ENCODE measurements at places on chromosomes 1 and 21.

DNA sequence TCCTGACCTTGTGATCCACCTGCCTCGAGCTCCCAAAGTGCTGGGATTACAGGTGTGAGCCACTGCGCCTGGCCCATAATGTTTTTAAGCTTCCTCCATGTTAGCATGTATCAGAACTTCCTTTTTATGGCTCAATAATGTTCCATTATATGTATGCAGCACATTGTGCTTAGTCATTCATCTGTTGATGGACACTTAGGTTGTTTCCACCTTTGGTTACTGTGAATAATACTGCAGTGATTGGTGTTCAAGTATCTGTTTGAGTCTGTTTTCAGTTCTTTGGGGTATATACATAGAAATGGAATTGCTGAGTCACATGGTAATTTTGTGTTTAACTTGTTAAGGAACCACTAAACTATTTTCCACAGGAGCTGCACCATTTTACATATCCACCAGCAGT lies 17.7 kb downstream of the CMPK1 start:
- DNase-seq: no peak

- no peak for DNase-seq
These were observed 27.3 kb upstream of the CD84 start for GRCh38 chr1:160606611-160607010.

- DNase-seq: no peak
These were observed 106.8 kb downstream of the CRYAA start for GRCh38 chr21:43275421-43276211.

GRCh38 chr1:12722626-12723025 lies 6.7 kb downstream of the AADACL3 start:
- DNase-seq: no peak

DNA sequence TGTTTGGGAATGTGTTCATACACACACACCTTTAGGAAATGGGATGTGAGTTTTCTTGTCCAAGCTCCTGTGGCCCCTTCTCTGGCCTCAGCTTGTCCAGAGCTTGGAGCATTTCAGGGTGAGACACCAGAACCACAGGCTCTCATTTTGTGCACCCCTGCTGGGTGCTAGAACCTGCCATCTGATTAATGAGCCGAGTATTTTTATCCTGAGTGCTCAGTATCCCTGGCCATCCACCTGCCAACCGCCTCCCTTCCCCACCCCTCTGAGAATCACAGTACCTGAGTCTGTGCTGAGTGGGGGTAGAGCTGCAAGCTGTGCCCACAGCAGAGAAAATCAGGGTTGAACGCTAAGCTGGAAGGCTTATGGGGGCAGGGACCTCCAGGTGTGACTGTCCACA lies 1.4 kb downstream of the CASQ1 start:
- no peak for DNase-seq

Data from NCI-H187 (cell line).